ENCODE measurements at places on chromosomes 6 and 20.
A peak's percentile ranks its signal among the peaks of the same experiment; 100 is the strongest.

DNA sequence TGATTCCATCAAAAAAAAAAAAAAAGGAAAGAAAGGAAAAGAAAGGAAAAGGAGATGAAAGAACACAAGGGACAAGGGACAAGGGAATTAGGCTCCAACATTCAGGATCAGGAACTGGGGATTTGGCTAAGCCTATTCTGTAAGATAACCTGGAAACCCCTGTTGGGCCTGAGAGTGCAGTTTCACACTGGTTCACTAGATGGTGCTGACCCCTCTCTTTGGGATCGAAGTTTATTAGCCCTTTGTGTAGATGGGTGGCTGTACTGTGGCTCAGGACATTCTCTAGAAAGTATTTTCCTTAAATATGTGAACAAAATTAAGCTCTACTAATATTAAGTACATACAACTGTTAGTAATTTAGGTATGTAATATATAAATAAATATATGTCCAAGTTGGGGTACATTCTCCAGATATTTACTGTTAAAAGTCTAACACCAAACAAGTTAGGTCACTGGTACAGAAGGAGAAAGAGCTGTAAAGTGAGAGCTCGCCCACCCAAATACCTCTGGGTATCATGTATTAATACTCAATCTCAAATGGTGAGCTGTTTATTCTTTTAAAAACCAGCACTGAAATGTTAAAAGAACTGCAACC is 6.3 kb downstream of the OR2A4 start:
- DNase-seq = peak; percentile 79

DNA sequence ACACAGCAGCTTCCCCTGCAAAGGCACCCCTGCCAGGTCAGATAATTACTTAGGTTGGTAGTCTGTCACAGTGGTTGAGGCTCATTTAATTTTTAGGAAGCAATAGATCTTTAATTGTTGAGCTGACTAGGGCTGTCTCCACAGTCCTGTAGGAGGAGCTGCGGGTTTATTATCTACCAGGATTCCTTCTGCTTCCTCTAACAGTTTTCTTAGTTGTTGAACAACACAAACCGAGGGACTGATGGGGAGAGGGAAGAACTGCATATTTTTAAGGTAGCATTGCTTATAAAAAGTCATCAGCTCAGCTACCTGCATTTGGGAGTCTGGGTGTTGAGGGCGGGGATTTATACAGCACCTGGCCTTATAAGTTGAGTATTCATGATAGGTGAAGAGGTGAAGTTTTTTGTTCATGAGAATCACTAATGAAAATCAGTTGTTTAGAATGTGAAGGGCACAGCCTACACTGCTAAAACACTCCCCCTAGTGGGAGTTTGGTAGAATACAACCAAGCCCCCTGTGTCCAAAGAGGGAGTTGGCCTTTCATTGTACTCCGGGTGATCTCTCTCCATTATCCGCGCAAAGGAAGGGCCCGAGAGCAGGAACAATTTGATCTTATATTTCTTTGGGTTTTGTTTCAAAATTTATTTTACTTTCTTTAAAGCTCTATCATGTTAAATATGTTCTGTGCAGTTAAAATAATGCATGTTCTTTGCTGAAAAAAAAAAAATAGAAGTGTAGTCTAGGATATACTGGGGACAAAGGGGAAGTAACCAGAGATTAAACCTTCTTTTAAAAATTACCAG is 69.6 kb downstream of the SSR1 start:
- peak; percentile 88 for DNase-seq

GRCh38 chr6:89339565-89339964 is 13.0 kb downstream of the UBE2J1 start:
- no peak for DNase-seq

DNA sequence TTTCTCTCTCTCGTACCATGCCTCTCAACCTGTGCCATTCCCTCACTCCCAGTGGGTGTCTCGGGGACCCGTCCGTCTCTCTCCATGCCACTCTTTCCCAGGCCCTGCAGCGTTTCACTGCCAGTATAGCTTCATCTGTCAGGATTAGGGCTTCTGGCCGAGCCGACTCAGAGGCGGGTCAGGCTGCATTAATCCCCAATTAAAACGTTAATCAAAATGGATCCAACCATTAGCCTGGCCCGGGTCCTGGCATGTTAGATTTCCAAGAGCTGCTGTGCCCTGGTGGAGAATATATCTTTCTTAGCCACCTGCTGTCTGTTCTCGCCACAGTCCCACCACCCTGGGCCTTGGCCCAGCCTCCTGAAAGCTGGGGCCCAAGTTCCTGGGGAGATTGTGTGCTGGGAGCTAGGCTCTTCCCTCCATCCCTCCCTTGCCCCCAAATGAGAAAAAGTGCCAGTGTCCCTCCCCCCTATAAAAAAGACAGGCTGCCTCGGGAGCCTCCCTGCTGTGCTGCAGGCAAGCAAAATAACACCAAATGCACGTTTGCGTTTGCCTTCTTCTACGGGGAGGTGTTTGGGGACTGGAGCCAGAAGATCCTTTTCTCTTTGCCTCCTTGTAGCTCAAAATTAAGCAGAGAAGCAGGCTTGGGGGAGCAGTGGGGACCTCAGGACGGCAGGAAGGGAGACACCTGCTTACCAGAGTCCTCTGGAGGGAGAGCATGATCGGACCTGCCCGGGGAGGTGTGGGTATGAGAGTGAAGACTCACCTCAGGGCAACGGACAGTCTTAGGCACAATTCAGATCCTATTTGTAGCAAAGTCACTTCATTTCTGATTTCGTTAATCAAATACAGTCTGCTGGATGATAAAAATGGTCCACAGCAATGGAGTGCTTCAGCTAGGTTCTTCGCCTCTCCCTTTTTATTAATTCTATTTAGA is 3.0 kb downstream of the KCNG1 start:
- no peak for DNase-seq

DNA sequence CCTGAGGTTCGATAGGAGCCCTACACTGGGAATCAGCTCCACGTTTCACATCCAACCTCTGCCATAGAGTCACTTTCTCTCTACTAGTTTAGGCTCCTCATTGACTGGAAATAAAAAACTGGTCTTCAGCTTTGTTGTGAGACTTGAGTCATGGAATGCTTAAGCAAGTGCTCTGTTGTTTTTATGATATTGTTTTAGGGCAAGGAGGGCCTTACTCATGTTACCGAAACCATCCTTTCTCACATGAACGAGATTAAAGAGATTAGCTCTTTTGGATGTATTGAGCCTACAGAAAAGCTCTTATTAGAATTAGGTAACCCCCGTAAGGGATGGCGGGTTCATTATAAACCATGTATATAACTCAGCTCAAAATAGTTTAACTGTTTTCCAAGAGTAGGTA is 6.9 kb upstream of the MOCS1 start:
- no peak for DNase-seq

GRCh38 chr6:81166770-81167169 is 585.7 kb downstream of the TENT5A start:
- peak; percentile 29 for DNase-seq

- DNase-seq = no peak
Measured at GRCh38 chr20:47040506-47041125, 146.0 kb downstream of the EYA2 start.

- no peak for DNase-seq
Measured at GRCh38 chr20:9408422-9409300, 105.7 kb upstream of the LAMP5 start.

- DNase-seq = no peak
Measured at GRCh38 chr6:168093634-168094033, 14.6 kb upstream of the FRMD1 start.

GRCh38 chr20:9889270-9889981 is 50.5 kb upstream of the PAK5 start:
- DNase-seq = no peak

GRCh38 chr6:97456070-97456469 is 173.1 kb upstream of the MMS22L start:
- DNase-seq = no peak

- DNase-seq = no peak
Measured at GRCh38 chr6:168299541-168300511, 19.8 kb downstream of the DACT2 start.
